ENCODE measurements at places on chromosomes 12 and 14.

DNA sequence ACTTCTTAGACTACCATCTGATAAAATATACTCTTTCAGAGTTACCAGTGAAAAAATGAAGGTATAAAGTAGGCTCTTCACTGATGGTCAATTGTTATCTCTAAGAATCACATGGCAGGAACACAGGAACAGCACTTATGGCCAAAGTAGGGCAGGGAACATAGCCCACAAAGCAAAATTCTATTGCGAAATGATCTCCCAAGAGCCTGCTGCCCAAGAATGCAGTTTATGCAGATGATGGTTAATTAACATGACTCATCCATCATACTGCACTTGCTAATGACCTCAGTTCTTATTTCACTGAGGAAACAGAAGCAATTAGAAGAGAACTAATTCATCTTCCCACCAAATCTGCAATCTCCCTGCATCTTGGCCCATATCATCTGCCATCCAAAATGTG is 133.8 kb downstream of the SLC2A13 start:
- DNase-seq = no peak

DNA sequence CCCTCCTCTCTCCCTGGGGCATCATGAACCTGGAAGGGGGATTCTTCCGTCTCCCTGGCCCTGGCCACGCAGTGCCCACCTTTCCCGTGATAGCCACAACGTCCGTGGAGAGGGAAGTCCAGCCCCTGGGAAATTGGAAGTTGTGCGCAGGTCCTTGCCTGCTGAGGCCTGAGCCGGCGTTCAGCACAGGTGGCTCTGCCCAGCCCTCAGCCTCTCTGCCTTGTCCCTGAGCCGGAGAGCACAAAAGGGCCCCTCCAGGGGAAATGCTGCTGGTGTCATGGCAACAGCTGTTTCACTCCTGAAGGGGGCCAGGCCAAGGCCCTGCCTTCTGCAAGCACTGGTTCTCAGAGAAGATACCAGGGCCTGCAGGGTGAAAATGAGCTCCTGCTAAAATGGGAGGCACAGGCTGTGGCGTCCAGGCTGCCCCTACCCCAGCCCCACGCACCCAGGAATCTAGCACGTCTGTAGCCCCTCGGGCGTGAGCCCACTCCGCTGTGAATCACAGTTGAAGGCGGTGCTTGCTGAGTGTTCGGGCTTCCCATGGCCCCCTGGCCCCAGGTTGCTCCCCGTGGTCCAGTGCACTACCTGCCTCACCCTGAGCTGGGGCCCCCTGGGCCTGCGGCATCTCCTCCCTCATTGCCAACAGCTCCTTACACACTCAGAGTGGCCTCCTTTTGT is 149.4 kb downstream of the ADGRD1 start:
- no peak for DNase-seq

DNA sequence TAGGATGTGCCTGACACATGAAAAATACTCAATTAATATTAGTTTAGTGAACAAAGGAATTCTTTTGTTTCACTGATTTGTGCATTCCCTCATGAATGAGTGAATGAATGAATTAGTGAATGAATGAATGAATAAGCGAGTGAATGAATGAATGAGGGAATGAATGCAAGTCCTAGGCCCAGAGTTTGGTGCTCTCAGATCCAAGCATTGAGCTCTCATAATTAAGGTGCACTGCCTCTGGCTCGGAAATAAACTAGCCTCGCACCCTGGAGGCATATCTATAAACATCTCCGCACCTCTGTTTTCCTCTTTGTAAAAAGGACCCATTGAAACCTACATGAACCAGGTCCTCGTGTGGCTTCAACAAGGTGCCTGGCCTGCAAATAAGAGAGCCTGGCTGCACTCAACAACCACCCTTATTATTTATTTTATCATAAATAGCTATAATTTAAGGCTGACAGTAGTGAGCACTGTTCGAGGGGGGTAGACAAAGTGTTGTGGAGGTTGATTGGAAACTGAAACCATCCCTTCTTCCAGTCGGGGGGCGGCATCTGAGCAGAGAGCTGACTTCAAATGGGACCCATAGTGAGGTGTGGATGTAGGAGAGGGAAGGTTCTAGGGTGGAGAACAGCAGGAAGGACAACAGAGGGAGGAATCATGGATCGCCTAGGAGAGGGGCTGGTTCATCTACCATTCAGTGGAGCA is 316.8 kb downstream of the BCL11B start:
- no peak for DNase-seq

- no peak for DNase-seq
These were observed 245.8 kb upstream of the PDZRN4 start for GRCh38 chr12:40942326-40942725.

DNA sequence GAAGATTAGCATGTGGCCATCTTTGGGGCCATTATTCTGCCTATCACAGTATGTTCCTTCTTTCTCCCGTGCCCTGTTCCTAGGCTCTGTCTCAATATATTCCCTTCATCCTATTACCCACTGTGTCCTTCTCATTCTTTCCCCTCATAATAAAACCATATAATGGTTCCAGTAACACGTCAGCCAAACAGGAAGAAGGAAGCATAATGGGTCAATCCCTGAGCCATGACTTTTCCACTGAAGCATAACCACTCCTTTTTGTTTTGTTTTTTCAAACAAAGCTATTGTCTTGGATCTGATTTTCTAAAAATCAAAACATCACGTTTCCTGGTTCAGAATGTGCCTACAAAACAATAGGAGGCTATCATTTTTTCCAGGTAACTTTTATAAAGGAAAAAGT is 21.3 kb upstream of the RHOJ start:
- no peak for DNase-seq

DNA sequence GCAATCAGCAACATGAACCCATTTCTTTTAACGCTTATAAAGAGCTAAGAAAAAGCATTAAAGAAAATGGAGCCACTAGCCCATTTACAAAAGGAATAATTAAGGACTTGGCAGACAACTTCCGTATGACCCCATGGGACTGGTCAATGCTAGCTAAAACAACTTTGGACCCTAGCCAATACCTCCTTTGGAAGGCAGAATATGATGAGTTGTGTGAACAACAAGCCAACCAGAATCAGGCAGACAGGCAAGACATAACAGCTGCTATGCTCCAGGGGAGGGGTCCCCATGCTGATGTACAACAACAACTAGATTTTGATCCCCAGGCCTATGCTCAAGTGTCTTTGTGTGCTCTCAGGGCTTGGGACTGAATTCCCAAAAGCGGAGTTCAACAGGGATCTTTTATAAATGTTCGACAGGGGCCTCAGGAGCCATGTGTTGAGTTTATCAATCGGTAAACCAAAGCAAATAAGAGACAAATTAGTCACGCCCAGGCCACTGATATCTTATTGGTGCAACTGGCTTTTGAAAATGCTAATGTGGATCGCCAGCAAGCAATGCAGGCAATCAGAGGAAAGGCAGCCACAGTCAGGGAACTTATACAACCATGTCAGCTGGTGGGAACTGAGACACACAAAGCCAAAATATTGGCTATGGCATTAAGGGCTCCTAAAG is 254.4 kb upstream of the DIO2 start:
- DNase-seq = no peak

DNA sequence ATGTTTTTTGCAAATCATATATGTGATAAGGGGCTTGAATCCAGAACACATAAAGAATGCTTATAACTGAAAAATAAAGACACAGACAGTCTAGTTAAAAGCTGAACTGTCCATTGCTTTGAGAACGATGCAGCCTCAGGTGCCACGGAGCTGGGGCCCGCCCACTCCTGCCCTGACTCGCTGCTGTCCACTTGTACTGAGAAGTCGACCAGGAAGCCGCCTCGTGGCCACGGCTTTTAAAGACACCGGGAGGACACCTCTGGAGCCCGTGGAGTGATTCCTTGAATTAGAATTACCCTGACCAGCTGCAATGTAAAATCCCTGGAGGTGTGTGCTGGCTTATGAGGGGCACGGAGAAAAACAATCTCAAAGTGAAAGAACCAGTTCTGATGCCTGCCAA is 23.9 kb upstream of the TEX22 start:
- DNase-seq = no peak
